ENCODE measurements at places on chromosomes 7 and 10. TPM values are rescaled to one million over a fixed set of nuclear protein-coding genes. Genes with fewer than 3 reads are reported as not detected.

- DNase-seq = no peak
These were observed 68.3 kb downstream of the GATA3 start for GRCh38 chr10:8122611-8123369.

GRCh38 chr7:84138411-84138810, 56.2 kb downstream of the SEMA3A start:
- no peak for DNase-seq

Gene ARHGEF35
- 0.76 TPM for total RNA-seq

GRCh38 chr10:22615819-22616499, 98.4 kb downstream of the PIP4K2A start:
- peak; percentile 76 for DNase-seq

DNA sequence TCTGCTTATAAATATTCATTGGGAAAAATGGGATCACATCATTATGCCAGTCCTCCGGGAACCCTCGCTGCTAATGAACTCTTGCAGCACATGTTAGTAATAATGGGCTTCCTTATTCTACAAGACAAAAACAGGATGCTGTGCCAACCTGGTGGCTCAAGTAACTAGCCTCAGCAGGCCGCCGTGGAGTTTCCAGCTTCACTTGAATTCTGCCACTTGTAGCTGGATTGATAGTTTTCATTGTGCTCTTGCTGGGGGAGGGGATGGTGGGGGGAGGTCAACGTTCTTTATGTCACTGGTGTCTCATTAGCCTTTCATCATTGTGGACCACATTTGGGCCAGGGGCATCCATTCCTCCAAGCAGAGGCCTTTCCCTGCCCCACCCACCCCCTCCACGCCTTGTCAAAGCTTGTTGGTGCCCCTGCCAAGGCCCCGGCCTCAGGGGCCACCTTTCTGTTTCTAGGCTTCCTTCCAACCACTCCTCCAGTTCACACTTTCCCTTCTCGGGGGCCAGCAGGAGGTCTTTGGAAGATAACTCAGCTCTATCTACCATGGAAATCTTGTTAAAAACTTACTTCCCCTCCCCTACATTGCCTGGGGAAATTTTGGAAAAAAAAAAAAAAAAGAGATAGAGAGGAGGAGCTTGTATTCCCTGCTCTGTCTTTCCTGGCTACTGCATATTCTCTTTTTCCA, 153.9 kb downstream of the BMPER start:
- no peak for DNase-seq

DNA sequence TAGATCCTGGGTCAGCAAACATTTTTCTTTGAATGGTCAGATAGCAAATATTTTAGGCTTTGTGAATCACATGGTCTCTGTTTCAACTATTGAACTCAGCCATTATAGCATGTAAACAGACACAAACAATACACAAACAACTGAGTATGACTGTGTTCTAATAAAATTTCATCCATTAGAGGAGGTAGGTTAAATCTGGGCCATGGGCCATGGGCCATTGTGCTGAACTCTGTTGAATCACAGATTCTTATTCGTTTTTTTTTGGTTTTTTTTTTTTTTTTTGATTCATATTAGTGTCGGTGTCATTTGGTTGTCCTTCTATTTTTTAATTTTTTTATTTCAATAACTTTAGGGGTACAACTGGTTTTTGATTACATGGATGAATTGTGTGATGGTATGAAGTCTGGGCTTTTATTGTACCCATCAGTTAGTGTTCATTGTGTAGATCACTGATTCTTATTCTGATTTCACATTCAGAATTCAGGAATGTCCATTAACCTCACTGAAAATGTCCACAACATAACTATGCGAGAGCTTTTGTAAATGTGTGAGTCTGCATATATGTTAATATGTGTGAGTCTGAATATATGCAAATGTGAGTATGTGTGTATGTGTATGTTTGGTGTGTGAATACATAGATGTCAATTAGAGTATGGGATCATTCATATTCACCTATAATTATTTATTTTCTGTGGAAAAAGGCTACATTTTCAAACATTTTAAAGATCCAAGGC, 443.7 kb upstream of the GRM3 start:
- peak; percentile 69 for DNase-seq

GRCh38 chr10:103651333-103651732, 157.8 kb downstream of the NEURL1 start:
- DNase-seq = no peak

Gene SHH
- total RNA-seq = not detected

Gene EN2
- total RNA-seq = 1.6 TPM

Gene TMEM176A
- total RNA-seq = not detected

GRCh38 chr10:47152861-47153349, 147.1 kb upstream of the GDF10 start:
- no peak for DNase-seq

Gene LIPM
- total RNA-seq = not detected

DNA sequence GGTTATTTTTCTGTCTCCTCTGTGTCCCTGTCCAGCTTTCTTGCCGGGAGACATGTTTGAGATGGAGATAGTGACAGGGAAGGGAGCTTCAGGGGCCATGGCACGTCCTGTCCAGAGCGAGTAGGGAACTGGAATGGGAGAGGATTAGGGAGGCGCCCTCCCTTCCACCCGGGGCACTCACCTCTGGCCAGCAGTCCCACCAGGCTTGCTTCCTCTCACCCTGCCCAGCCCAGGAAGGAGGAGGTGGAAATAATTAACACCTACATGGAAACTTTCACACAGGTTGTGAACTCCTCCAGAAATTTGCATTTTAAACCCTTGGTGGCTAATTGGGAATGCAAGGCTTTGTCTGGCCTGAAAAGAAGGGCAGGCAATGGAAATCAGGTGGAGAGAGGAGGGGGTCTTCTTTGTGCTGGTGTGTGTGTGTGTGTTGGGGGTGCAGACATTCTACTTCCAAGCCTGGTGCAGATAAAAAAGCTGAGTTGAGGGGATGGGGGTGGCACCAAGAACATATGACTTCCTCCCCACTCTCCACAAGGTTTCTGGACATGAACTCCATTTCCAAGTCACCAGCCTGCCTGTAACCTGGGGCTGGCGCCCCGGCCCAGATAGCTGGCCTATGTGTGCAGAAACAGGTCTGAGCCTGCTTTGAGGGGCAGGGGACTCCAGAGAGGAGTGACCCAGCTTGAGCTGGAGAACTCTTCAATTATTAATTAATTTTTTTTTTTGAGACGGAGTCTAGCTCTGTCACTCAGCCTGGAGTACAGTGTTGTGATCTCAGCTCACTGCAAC, 199.4 kb downstream of the CYP26A1 start:
- no peak for DNase-seq

- no peak for DNase-seq
These were observed 278.7 kb downstream of the CCSER2 start for GRCh38 chr10:84607044-84607443.

GRCh38 chr7:97089771-97090170, 27.7 kb upstream of the SDHAF3 start:
- no peak for DNase-seq

DNA sequence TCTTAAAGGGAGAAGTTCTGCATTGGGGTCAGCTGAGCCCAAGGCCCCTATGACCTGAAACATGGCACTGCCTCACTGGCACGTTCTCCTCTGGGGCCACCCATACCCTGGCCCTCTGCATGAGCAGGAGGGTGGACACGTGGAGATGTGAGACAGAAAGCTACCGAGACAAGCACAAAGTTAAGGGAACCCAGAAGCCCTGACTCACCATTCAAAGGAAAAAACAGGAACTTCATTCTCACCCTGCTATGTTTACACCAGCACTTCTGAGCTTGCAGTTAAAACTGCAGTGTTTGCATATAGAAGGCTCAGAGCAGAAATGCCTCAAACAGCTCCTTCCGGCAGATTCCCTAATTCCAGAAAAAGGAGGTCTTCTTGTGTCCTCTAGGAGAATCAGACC, 41.7 kb downstream of the DENND11 start:
- no peak for DNase-seq

GRCh38 chr10:12338981-12339380, 10.4 kb upstream of the CAMK1D start:
- DNase-seq = no peak

Gene PTN
- 0.20 TPM for total RNA-seq

GRCh38 chr7:5454485-5454884, 30.9 kb upstream of the TNRC18 start:
- DNase-seq = no peak

Gene FAM221A
- 1.6 TPM for total RNA-seq

Gene ANKIB1
- total RNA-seq = 18.7 TPM

Gene KCTD7
- total RNA-seq = 18.5 TPM

Gene TUBB8
- total RNA-seq = not detected

Gene EGFR
- total RNA-seq = 20.3 TPM

DNA sequence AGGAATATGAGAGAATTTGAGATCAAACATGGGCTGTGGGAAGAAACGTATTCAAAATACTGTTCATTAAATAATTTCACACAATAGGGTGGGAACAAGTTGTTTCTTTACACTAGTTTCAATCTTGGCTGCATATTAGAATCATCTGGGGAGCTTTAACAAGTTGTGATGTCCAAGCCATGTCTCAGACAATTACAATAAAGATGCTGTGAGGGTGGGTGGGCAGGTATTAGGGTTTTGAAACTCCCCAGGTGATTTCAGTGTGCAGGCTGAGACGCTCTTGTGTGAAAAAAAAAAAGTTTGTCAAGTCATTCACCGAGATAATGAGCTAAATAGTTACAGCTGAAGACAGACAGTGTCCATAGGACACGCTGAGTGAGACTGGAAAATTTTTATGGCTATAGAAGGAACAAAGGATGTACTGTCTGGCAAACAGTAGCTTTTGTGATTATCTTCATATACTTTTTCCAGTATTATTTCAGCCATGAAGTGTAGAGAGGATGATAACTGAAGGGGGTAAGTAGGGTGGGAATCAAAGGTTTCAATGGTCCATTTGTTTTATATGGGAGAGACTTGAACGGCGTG, 12.6 kb upstream of the LAMB4 start:
- DNase-seq = no peak

- DNase-seq = no peak
These were observed 32.3 kb upstream of the ARL4A start for GRCh38 chr7:12655161-12655560.

DNA sequence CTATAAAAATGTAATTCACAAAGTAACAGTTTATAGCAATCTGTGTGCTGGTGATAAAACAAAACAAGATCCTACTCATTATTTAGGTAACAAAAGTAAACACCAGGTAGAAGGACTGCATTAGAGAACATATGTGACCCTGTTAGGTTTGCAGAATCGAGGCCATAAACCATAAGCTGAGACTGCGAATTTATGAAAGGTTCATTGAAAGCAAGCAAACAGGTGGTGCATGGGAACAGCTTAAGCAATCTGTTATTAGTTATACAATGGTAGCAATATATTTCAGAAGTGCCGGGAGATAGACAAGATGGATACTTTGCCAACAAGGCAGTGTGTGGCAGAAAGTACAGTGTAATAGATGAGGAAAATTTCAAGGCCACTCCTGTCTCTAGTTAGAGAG, 23.5 kb upstream of the FAM133B start:
- no peak for DNase-seq

- no peak for DNase-seq
These were observed 259.2 kb downstream of the GLRX3 start for GRCh38 chr10:130395248-130395936.

DNA sequence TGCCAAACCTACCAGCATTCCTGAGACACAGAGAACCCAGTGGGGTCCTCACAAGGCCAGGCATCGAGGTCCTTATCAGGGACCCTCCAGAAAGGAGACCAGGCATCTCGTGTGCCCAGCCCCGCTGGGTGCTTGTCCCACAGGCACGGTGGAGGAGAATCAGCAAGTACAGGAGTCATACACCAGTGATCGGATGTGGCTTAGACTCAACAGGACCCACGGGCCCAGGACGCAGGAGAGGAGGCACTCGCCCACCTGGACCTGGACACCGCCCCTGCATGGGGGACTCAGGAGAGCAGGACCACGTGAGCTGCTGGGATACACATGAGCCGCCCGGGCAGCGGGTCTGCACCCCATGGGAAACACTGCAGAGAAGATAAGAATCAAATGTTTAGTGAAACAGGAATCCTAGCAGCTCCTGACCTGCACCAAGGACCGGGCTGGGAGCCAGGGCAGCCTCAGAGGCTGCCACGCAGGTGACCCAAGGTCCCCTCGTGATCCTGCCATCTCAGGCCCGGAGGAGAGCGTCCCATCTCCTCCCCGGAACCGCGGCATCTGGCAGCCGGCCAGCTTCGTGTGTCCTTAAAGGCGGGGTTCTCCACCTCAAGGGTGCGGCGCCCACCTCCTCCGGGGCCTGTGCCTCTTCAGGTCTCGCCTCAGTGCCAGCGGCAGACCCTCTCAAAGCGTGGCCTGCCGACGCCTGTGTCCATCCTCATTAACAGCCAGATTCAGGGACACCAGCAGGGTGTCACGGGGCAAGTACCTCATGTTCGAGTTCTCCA, 59.2 kb downstream of the FOXL3 start:
- no peak for DNase-seq

DNA sequence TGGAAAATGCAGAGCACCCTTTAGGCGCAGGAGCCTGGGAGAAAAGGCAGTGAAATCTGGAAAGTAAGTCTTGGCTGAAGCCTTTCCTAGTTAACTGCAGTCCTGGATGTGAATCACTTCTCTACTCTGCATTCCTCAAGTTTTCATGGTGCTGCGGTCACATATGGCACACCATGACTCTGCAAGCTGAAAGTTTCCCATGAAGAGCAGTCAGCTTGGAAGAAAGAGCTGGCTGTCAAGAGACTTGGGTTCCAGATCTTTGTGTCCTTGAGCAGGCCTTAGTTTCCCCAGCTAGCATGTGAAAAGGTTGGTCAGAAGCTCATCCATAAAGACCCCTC, 548.3 kb downstream of the SORCS3 start:
- DNase-seq = no peak

- no peak for DNase-seq
These were observed 59.7 kb downstream of the CXCL12 start for GRCh38 chr10:44325157-44325556.

- DNase-seq = no peak
These were observed 57.8 kb downstream of the PRKCQ start for GRCh38 chr10:6522230-6522629.

GRCh38 chr10:14926061-14926470, 27.8 kb downstream of the DCLRE1C start:
- no peak for DNase-seq

DNA sequence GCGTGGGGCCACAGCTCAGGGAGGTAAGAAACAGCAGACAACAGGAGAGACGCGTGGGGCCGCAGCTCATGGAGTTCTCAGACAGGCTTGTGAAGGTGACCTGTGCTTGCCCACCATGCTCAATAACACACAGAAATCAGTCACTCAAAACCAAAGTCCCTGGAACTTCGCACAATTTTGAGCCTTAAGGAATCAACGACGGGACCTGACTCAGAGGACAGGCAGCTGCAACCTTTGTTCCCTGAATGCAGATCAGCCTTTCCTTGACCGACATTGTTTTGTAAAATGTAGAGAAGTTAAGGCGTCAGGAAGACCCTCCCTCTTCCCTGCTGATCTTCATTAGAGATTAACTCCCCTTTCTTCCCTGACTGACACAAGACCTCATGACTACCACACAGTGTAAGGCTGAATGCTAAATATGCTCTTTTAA, 8.5 kb upstream of the KNDC1 start:
- DNase-seq = no peak

Gene MPP7
- total RNA-seq = 8.3 TPM

- no peak for DNase-seq
These were observed 211.1 kb downstream of the HDAC9 start for GRCh38 chr7:18706670-18707069.

GRCh38 chr7:106313456-106313901, 28.7 kb upstream of the NAMPT start:
- peak; percentile 4 for DNase-seq

- DNase-seq = no peak
These were observed 148.1 kb downstream of the PCLO start for GRCh38 chr7:83014546-83014945.

Data from MG63 (cell line).